ENCODE measurements at places on chromosomes 1 and 21.
A peak's percentile ranks its signal among the peaks of the same experiment; 100 is the strongest.

DNA sequence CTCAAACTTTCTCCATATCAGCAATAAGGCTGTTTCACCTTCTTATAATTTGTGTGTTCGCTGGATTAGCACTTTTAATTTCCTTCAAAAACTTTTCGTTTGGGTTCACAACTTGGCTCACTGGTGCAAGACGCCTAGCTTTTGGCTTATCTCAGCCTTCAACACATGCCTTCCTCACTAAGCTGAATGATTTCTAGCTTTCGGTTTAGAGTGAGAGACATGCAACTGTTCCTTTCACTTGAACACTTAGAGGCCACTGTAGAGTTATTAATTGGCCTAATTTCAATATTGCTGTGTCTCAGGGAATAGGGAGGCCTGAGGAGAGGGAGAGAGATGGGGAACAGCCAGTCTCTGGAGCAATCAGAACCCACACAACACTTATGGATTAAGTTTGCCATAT, 41.2 kb upstream of the IFNLR1 start:
- DNase-seq = no peak

DNA sequence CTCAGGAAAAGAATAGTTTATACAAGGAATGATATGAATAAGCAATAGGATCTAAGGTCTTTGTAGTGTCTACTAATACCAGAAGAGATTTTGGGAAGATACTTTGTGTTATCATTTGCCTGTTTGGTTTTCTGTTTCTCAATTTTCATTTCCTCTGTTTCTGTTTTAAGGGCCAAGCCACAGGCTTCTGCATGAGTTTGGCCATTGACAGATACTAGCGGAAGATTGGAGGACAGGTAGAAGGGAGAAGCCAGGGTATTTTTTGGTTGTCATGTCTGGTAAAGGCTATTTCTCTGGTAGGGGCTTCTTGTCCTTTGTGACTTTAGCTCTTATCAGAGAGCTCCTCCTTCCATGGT, 51.4 kb downstream of the HS2ST1 start:
- DNase-seq = no peak

- no peak for DNase-seq
Observed at GRCh38 chr1:46689356-46689755, 17.7 kb downstream of the TEX38 start.

- DNase-seq = no peak
Observed at GRCh38 chr1:55600242-55600641, 385.1 kb upstream of the USP24 start.

DNA sequence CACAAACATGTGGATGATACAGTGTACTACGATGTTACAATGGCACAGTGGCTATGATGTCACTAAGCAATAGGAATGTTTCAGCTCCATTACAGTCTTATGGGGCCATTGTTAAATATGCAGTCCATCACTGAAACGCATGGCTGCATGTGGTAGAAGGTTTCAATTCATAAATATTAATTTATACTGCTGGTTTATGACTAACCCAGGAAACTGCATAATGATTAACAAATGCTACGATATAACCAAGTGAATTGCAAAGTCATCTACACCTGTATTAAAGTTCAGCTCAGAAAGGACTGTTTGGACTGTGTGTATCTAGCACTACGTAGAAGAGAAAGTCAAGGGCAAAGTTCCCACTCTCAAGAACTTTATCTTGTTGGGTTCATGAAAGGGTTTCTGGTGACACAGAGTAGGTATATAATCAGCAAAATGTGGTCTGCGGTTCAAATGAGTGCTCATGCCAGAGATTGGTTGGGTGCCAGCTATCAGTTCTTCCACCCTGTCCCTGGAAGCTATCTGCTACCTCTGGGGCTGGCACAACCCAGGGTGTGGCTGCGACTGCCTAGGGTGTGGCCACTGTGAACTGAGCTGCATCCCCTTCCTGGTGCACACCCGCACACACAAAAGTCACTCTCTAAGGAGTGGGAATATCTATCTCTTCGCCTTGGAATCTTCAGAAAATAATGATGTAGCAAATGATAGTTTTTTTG, 14.8 kb downstream of the MGST3 start:
- DNase-seq = peak; percentile 33

- DNase-seq = no peak
Observed at GRCh38 chr1:58409890-58410289, 136.6 kb downstream of the OMA1 start.

Data from activated effector memory CD4-positive, alpha-beta T cell treated with Interleukin-2 at 50 U/mL for 16 hours (primary cell).